Adrenal gland (tissue), 19 donors: ENCODE measurements at places on chromosomes 7 and 10.

- DNase-seq: peak; percentile 51
Observed at GRCh38 chr7:71633551-71634008, 501.6 kb downstream of the GALNT17 start.

- DNase-seq: no peak
Observed at GRCh38 chr10:94902570-94902969, 35.9 kb upstream of the CYP2C9 start.

DNA sequence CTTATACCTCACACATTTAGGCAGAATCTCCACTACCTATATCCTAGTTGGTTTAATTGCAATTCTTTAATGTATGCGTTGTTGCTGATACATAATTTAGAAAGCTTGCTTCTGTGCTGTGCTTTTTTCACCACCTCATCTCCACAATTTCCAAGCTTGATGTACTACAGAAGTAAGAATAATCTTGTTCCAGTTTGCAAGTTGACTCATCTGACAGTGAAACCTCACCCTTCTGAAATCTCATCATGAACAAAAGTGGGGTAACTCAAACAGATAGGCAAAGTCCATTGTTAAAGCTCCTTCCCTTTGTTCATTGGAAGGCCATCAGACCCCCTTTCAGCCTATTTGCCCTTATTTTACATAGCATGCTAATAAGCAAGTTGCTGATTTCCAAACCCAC, 13.6 kb downstream of the EIF4EBP2 start:
- no peak for DNase-seq

DNA sequence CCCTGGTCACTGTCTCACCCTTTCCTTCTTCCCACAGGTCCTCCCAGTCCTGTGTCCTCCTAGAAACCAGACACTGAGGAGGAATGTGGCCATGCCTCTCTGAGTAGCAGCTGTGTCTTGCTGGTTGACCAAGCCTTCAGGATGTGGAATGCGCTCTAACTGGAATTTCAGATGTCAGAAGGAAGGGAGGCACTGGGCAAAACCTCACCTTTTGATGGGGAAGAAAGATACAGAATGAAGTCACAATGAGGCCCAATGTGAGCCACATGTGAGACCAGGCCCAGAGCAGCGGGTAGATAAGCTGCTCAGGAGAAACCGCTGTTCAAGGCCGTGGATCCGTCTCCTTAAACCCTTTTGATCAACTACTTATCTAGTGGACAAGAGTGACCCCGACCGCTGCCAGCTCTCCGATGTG, 54.8 kb upstream of the ECHDC3 start:
- DNase-seq: peak; percentile 74

GRCh38 chr7:28140979-28141378, 39.6 kb downstream of the JAZF1 start:
- DNase-seq: no peak

- peak; percentile 18 for DNase-seq
Observed at GRCh38 chr10:26215935-26216584, 514 bp upstream of the GAD2 start.

DNA sequence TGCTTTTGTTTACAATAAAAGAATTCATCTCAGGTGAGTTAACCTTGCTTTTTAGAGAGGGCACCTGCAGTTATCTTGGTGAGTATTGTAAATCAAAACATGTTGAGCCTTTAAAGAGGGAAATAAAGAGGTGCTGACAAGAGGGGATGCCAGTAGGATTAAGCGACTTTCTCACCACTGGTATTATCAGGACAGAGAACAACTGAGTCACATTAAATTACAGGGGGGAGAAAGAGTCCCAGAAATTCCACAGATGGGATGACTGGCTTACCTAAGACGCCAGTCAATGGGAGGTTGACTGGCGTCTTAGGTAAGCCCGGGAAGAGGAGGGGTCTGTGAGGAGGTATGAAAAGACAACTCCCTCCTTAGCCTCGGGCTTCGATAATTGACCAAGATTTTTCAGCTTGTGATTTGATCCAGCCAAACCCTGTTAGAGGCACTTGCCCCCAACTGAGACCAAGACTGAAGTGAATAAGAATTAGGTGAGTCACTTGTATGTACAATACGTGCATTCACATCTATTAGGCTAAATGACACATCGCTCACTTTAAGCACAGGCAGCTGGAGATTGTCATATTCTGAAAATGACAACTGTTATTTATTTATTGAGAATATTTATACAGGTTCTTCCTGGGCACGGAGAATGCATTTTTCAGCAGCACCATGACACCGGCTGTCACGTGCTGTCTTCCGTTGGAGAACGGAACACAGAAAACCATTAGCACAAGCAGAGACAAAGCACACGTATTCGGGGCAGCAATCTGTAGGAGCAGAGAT, 117.6 kb downstream of the SEM1 start:
- DNase-seq: no peak
